ENCODE measurements at places on chromosomes 16 and 17.

DNA sequence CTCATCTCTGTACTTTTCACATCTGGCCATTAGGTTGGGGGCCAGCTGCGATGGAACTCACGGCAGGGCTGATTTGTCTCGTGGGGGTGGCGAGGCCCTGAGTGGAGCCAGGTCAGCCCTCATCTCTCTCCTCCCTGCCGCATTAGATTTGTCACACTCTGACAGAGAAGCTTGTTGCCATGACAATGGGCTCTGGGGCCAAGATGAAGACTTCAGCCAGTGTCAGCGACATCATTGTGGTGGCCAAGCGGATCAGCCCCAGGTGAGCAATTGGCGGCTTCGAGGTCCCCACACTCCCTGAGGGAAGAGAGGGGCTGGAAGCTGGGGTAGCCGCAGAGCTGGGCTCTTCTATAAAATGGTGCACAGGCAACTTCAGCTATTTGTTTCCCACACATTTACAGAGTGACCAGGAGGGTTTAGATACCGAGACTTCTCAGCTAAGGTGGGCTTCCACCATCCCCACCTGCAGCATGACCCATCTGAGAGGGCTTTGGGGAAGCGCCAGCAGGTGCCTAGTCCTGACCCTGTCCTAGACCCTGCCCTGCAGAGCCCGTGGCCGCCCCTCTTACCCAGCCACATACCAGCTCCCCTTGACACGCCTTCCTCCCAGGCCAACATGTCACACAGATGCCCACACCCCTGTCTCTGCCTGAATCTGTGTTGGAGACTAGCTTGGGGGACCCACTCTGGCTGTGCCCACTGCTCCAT lies 8.4 kb downstream of the TMEM98 start:
- DNase-seq = no peak

- no peak for DNase-seq
Measured at GRCh38 chr17:73782641-73783381, 138.6 kb upstream of the SDK2 start.

DNA sequence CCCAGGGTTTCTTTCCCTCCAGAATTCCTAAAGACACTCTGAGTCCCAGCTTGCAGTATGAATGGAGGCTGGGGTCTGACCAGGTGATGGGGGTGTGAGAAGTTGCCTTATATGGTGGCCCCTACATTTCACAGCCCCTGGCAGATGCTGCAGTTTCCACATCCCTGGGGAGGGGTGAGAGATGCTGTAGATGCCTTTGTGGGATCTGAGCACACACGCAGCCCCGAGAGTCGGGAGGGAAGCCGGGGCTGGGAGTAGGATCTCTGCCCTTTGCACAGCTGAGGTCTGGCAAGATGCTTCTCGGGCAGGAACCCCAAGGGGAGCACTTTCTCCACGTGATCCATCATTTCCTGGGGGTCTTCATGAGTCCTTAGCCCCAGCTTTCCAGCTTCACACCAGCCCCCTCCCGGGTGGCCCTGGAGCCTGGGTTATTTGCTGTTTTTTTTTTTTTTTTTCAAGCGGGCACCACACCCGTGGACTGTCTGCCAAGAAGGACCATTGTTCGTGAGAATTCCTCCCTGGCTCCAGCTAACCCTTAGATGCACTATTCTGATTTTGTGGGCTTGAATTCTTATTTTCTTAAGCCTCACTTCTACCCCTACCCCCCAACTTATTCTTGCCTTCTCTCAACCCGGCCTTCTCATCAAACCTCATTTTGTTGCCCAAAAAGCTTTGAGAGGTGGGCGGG lies 50.6 kb downstream of the NTN1 start:
- DNase-seq = no peak

DNA sequence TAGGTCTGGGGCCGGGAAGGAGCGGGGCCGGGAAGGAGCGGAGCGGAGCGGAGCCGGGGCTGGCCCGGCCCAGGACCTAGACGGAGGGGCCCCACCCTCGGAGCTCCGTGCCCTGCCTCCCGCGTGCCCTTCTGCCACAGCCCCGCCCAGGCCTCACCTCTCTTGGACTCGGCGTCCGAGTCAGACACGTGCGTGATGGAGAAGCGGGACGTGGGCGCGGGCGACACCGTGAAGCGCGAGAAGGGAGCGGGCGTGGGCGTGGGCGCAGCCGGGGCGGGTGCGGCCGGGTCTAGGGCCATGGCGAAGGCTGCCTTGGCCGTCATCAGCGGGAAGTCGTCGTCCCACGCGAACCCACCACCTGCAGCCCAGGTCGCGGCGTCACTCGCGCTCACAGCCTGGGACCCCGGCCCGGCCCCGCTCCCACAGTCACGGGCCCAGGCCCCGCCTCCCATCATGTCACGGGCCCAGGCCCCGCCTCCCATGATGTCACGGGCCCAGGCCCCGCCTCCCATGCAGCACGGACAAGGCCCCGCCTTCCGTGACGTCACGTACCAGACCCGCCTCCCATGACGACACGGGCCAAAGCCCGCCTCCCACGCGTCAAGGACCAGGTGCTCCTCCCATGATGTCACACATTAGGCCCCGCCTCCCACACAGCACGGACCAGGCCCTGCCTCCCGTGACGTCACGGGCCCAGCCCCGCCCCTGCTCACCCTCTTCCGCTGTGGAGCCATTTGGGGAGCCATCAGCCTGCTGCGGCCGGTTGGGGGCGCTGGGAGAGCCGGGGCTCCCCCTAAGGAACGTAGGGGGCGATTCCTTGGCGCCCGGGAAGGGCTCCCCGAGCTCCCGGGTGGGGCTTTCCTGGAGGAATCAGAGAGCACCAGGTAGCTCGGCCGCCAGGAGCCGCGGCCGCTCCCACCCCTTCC lies 45.8 kb upstream of the PVALEF start:
- no peak for DNase-seq

GRCh38 chr17:64216338-64217248 lies 46.5 kb downstream of the TEX2 start:
- no peak for DNase-seq

DNA sequence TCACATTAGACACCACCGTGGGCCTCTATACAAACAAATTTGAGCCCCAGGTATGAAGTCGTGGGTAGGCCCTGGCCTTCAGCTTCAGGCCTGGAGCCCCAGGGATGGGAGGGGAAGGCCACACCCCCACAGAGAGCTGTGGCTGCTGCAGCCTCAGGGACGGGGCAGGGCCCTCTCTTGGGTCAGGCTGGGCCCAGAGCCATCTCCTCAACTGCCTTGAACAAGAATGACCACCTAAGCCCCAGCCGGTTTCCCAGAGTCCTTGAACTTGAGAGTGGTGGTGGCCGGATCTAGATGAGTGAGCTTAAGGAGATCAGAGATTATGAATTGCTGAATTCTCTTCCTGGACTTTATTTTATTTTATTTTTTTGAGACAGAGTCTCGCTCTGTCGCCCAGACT lies 18.6 kb downstream of the SCNN1B start:
- DNase-seq = no peak

Data from AML-193 (cell line).